ENCODE measurements at places on chromosomes 16 and 17.

- DNase-seq = no peak
These were observed 31.5 kb downstream of the TADA2A start for GRCh38 chr17:37438141-37438540.

- DNase-seq = no peak
These were observed 20.5 kb upstream of the CACNA1H start for GRCh38 chr16:1132431-1132830.

DNA sequence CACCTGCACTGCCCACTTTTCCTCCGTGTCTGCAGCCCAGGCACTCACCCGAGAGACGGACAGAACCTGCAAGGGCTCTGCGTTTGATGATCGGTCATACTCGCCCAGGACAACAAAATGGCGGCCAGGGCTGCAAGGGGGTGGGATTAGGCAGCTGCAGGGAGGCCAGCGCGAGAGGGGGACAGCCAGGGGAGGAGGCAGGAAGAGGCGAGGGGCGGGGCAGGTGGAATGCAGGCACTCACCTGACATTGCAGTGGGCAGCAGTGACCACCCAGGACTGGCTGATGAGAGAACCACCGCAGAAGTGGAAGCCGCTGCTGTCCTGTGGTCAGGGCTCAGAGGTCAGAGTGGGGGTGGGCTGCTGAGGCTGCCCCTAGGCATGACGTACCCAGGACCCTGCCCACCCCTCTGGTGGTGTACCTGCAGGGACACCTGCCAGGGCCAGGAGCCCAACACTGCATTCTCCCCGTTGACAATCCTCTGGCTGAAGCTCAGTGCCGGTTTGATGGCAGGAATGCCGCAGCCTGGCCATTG lies 917 bp downstream of the CTRL start:
- DNase-seq = no peak

DNA sequence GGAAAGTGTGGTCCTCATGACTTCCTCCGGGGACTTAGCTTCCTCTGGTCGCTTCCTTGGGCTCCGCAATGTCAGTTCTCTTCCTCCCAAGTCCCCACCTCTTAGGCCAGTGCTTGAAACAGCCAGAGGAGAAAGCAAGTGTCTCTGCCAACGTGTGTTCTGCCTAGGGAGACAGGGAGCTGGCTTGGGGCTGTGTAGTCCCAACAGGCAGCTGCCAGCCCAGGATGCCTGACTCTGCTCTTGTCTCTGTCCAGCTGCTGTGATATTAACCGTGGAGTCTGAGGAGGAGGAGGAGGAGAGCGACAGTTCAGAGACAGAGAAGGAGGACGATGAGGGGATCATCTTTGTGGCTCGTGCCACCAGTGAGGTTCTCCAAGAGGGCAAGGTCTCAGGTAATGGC lies 13.5 kb upstream of the PLEKHG4 start:
- DNase-seq = no peak

- no peak for DNase-seq
These were observed 141.2 kb downstream of the WWOX start for GRCh38 chr16:78240459-78241222.

- DNase-seq = peak; percentile 36
These were observed 55.4 kb downstream of the JPH3 start for GRCh38 chr16:87657621-87658192.

DNA sequence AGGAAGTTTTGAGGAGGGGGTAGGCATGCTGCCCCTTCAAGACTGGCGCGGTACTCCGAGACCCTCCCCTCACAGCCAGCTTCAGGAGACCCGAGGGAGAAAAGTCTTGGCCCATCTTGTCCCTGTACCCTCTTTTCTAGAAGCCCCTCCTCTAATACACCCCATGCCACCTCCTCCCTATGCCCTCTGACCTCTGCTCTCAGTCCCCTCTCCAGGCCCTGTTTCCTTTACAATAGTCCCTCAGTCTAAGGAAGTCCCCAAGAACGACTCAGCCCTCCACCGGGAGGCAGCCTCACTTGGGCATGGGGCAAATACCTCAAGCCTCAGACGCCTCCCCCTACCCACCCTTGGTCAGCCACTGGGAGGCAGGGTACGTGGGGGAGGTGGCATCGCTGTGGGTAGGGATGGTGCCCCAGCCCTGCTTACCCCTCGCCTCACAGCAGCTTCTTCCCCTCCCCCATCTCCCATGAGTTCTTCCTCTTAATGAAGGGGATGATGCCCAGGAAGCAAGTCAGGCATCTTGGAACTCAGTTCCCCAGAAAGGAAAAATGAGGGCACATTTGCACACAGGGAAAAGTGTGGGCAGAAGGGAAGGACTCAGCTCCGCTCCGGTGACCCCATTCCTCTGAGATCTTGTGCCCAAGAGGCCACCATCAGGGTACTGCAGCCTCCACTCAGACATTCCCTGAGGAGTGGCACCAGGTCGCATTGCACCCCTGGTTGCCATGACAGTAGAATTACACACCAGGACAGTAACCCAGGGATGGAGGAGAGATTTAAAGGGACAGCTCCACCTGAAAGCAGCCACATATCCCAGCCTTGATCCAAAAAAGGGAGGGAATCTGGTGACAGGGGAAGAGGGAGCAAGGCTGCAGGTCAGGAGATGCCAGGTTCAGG lies 6.2 kb downstream of the MPP2 start:
- no peak for DNase-seq

GRCh38 chr17:46883871-46884520 lies 32.6 kb downstream of the WNT9B start:
- DNase-seq = no peak

GRCh38 chr16:21150375-21151001 lies at the start of gene DNAH3:
TSS of gene DNAH3 (minus strand) at chr16:21150846. CDS start at chr16:21150319, 527 bp downstream.
- DNase-seq = no peak

GRCh38 chr17:32819035-32819434 lies 57.9 kb downstream of the MYO1D start:
- no peak for DNase-seq

GRCh38 chr16:66325717-66326376 lies 40.6 kb upstream of the CDH5 start:
- DNase-seq = no peak

- DNase-seq = no peak
These were observed 295.1 kb upstream of the SOX9 start for GRCh38 chr17:71825687-71826086.

- no peak for DNase-seq
These were observed 206.7 kb downstream of the ZNF423 start for GRCh38 chr16:49649013-49649765.

GRCh38 chr17:4696437-4696805 lies 7.5 kb downstream of the PELP1 start:
- DNase-seq = no peak

- no peak for DNase-seq
These were observed 10.2 kb downstream of the PITPNM3 start for GRCh38 chr17:6546069-6546718.
